ENCODE measurements at places on chromosomes 7 and 10. TPM values are rescaled to one million over a fixed set of nuclear protein-coding genes. Genes with fewer than 3 reads are reported as not detected.

Gene LEP
- total RNA-seq = not detected

Gene CNNM1
- total RNA-seq = 0.10 TPM

Gene ZNF789
- 5.2 TPM for total RNA-seq

Gene TEX36
- not detected for total RNA-seq

Gene ENKUR
- total RNA-seq = 0.19 TPM

Gene C1QL3
- 0.48 TPM for total RNA-seq

Gene AGBL3
- 1.9 TPM for total RNA-seq

Gene PRKCQ
- not detected for total RNA-seq

Gene CPN1
- not detected for total RNA-seq

Gene HDAC9
- total RNA-seq = 14.7 TPM

Gene FBH1
- 106 TPM for total RNA-seq

Gene GPRIN2
- not detected for total RNA-seq

Gene GPR37
- total RNA-seq = 0.76 TPM

Gene PRRT4
- total RNA-seq = not detected

Gene GPNMB
- total RNA-seq = 0.57 TPM

Gene KIN
- 5.3 TPM for total RNA-seq

Gene LMOD2
- total RNA-seq = not detected

Gene UNCX
- total RNA-seq = not detected

Gene GSTO2
- 0.57 TPM for total RNA-seq

Gene FBXO24
- 0.19 TPM for total RNA-seq

Gene PAX4
- not detected for total RNA-seq

Gene GNAI1
- total RNA-seq = 22.5 TPM

Gene PLA2G12B
- total RNA-seq = not detected

Gene ZEB1
- total RNA-seq = 105 TPM

Gene SAMD8
- 31.7 TPM for total RNA-seq

Gene NME8
- not detected for total RNA-seq

Gene GSAP
- total RNA-seq = 5.6 TPM

Gene LIPK
- total RNA-seq = not detected

Gene CYP2C8
- total RNA-seq = not detected

Gene CLRN3
- total RNA-seq = not detected

Gene WEE2
- total RNA-seq = not detected

Gene PNLIPRP1
- total RNA-seq = not detected

Gene TEX47
- not detected for total RNA-seq

Gene CPSF4
- total RNA-seq = 33.6 TPM

Gene CDK14
- 13.6 TPM for total RNA-seq

Gene GIMAP7
- total RNA-seq = 31.6 TPM

Gene COBL
- not detected for total RNA-seq

Gene LIMK1
- total RNA-seq = 39.1 TPM

Gene WIPF3
- total RNA-seq = not detected

Gene NKX1-2
- not detected for total RNA-seq

Gene EPC1
- 28.1 TPM for total RNA-seq

Gene ERVW-1
- not detected for total RNA-seq

Gene HOGA1
- total RNA-seq = 0.33 TPM

Gene CTAGE15
- not detected for total RNA-seq

Gene C7orf57
- not detected for total RNA-seq

Gene ZNF503
- 1.7 TPM for total RNA-seq

Gene SLC37A3
- 62.5 TPM for total RNA-seq

Gene MYL7
- not detected for total RNA-seq

Gene PWWP2B
- total RNA-seq = 15.8 TPM

Gene IRF5
- total RNA-seq = 0.65 TPM

All from vein endothelial cell (primary cell).